ENCODE measurements at places on chromosomes 16 and 17.

GRCh38 chr16:67407788-67408452, 8.4 kb downstream of the ZDHHC1 start:
- no peak for DNase-seq

GRCh38 chr17:46972346-46972745, 6.7 kb downstream of the RPRML start:
- no peak for DNase-seq

DNA sequence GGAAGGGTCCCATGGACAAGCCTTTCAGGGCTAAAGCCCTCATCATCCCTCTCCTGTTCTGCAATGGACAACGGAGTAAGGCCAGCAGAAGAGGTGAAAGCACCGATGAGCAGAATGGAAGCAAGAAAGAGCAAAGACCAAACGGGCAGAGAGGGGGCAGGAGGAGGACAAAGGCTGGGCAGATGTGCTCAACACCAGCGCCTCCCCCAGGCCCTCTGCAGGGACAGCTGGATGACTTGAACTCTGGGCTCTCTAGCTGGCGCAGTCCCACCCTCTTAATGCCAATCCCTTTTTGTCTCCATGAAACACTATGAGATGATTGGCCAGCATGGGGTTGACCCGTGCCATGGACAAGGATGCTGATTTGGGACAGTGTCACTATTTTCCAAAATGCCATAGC, 22.0 kb downstream of the ACLY start:
- DNase-seq: no peak

- no peak for DNase-seq
These were observed 15.0 kb downstream of the RIPOR1 start for GRCh38 chr16:67543582-67543981.

DNA sequence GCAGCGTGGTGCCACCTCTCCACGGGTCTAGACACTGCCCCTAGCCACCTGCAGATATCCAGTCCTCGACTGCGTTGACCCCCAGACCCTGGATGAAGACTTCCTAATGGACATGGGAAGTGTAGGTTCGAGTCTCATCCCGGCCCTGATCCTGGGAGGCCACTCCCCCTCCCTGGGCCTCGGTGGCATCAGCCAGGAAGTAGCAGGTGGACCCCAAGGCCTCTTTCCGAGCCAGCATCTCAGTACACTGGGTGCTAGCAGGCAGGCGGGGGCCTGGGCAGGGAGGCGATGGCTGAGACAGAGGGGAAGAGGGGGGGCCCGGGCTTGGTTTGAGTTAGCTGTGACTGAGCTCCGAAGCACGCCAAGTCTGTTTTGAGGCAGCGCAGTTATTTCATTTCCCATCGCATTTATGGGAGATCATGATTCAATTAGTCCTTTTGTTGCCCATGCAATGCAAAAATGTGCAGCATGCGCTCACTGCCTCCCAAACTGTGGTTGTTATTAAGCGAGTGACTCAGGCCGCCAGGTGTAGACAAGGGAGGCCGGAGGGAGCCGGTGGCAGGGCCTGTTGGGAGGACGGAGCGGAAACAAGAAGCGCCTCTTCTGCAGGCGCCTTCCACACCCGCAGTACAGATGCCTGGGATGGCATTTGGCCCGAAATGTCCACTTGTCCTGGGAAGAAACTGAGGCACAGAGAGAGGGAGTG, 25.3 kb upstream of the ZNF469 start:
- DNase-seq: no peak

- no peak for DNase-seq
These were observed 2.7 kb downstream of the PLEKHH3 start for GRCh38 chr17:42673885-42674754.

- no peak for DNase-seq
These were observed 10.8 kb downstream of the EMP2 start for GRCh38 chr16:10569621-10570020.

DNA sequence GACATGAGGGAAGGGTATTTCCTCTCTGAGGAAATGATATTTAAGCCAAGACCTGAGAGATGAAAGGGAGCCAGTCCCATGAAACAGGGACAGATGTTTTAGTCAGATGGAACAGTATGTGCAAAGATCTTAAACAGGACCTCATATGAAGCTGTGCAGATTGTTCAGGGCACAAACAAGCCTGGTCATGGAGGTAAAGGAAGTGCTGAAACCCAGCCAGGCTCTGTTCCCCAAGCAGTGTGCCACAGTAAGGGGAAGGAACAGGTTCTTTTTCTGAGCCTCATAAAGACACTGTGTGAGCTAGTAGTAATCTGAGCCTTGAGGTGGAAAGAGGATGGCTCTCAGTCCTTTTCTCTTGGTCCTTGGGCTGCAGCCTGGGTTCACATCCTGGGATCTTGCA, 159.9 kb downstream of the ANKFN1 start:
- no peak for DNase-seq

- no peak for DNase-seq
These were observed 23.2 kb upstream of the KIFC3 start for GRCh38 chr16:57825298-57826044.

DNA sequence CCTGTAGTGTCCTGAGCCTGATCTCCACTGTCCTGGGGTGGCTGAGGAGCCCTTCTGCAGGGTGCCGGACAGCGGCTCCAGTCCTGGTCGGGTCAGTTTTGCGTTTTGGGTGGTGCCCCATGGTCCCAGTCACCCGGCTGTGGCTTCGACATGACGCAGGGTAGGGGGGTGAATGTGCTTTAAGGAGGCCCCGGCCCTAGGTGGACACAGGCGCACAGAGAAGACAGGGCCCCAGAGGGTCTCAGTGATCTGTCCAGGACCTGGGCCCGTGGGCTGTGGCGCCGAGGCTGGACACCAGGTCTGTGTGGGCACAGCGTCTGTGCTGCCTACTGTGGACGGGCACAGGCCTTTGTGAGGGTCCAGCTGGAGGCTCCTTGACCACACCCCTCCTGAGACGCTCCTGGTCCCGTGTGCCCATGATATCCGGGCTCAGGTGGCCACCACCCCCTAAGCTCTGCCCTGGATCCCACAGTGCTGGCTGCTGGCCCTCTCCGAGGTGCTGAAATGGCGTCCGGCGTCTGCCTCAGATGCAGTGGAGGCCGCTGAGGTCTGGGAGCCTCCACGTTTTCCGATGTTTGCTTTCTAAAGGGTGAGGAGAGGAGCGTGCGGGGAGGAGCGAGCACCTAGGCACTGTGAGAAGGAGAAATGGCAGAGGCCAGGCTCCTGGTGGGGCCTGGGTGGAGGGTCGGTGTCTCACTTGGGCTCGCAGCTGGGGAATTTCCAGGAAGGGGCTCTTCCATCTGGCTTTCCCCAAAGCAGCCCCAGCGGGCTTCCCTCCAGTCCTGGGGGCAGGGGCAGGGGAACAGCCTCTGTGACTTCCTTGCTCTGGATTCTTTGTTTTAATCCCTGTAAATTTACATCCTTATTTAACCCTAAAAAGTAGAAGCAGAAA, 56.1 kb upstream of the ACSF3 start:
- no peak for DNase-seq
